Hematopoietic multipotent progenitor cell (in vitro differentiated cells): ENCODE measurements at places on chromosomes 5 and 9. TPM values are rescaled to one million over a fixed set of nuclear protein-coding genes. Genes with fewer than 3 reads are reported as not detected.
A peak's percentile ranks its signal among the peaks of the same experiment; 100 is the strongest.

- DNase-seq: no peak
These were observed 5.7 kb downstream of the QSOX2 start for GRCh38 chr9:136239983-136240330.

GRCh38 chr9:37943345-37944265, 39.7 kb upstream of the SLC25A51 start:
- DNase-seq: no peak

DNA sequence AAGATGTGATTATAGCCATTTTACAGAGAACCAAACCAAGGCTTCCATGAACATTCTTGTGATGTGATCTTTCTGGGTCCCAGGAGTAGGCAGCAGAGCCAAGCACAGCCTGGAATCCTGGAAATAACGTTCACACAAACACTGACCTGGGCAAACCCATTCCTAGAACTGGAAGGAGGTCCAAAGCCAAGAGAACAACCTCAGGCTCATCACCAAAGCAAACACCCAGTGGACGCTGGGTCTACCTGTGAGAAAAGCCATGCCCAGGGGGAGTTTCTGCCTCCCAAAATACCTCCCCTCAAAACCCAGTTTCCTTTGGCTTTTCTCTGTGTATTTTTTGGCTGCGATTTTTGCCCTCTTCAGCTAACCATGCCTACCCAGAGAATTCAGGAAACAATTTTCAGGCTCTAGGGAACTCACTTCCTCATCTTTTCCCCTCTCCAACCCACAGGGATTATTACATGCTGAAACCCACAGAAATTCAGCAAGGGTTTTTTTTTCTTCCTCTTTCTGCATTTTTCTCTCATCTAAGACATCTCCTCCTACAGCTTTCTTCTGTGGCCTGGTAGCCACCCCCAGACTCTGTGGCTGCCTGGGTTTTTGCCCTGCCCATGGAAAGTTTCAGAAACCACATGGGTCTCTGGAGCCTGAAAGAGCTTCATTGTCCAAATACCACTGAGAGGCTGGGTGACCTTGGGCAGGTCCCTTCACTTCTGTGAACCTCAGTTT, 75.0 kb downstream of the TNC start:
- DNase-seq: no peak

DNA sequence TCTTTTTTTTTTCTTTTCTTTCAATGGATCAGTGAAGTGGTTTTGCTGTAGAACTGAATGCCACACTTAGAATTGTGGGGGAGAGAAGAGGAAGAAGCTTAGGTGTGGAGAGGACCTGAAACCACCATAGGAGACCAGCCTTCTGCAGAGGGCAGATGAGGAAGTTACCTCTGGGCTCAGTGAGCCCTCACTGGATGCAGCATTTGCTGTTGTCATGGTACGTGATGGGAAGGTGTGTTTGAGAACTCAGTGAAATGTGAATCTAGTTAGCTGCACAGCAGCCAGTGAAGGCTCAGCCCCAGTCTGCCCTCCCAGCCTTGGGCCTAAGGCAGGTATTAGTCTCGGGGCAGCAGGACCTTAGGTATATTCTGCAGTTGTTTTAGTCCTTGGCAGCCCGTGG, 17.5 kb downstream of the CYFIP2 start:
- peak; percentile 64 for DNase-seq

DNA sequence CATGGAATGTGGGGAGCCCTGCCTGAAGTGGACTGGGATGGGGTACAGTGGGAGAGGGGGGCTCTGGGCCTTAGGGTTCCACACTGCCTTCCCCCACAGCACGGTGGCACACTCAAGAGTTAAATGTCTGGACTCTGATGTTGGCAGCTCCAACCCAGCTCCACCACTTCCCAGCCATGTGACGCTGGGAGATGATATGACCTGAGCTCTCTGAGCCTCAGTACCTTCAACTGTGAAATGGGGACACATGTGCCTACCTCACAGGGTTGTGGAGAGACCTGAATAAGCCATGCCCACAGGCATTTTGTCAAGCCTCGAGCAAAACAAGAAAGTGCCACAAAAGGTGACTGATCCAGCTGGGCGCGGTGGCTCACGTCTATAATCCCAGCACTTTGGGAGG, 3.4 kb upstream of the PDGFRB start:
- no peak for DNase-seq

GRCh38 chr9:77714077-77714549, 66.0 kb upstream of the GNA14 start:
- DNase-seq: no peak

DNA sequence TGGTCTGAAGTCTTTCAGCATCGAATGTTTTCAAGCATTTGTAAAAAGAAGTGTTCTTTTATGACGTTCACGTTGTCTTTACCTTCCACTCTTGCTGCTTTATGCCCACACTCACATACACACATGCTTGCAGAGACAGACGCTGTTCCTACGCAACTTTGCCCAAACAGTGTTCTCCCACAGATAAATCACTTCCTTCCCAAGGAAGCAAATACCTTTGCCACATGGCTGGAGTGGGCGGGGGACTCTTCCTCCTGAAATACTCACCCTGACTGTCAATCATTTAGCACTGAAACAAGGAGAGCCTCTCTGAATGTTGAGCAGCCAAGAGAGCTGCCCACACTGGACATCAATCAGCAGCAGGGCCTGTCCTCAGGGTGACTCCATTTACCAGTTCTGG, 22.4 kb upstream of the ASTN2 start:
- DNase-seq: no peak

- DNase-seq: no peak
These were observed 363.8 kb downstream of the LRRC70 start for GRCh38 chr5:62942384-62942783.

DNA sequence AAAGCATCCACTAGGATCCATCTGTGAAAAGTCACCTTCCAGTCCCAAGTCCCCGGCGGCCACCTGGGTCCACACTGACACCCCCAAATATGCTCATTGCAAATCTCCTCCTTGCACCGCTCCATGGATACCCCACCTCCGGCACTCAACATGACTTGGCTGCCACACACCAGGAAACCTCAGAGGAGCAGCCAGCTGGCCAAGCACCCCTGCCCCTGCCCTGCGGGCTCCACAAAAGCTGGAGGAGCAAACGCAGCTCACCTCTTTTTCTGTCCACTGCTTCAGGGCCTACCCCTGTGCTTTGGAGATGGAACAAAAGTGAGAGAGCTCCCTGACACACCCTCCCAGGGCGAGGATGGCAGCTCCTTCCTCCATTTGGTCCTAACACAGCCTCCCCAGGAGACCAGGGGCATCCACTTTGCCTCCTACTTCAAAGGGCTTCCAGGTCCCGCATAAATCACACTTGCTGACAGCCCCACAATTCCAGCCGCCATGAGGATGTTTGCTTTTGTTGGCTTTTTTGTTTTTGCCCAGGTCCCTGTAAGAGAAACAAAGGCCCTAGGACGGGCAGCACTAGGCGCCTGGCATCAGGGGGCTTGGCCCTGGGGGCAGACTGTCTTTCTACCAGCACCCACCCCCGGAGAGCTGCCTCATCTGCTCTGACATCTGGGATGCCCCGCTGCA, 14.8 kb downstream of the ROR2 start:
- no peak for DNase-seq

- DNase-seq: peak; percentile 57
These were observed 136.3 kb upstream of the RASEF start for GRCh38 chr9:83199240-83199639.

- DNase-seq: no peak
These were observed 409.4 kb upstream of the PTGER4 start for GRCh38 chr5:40270274-40270845.

GRCh38 chr5:38543074-38543473, 13.4 kb downstream of the LIFR start:
- no peak for DNase-seq

DNA sequence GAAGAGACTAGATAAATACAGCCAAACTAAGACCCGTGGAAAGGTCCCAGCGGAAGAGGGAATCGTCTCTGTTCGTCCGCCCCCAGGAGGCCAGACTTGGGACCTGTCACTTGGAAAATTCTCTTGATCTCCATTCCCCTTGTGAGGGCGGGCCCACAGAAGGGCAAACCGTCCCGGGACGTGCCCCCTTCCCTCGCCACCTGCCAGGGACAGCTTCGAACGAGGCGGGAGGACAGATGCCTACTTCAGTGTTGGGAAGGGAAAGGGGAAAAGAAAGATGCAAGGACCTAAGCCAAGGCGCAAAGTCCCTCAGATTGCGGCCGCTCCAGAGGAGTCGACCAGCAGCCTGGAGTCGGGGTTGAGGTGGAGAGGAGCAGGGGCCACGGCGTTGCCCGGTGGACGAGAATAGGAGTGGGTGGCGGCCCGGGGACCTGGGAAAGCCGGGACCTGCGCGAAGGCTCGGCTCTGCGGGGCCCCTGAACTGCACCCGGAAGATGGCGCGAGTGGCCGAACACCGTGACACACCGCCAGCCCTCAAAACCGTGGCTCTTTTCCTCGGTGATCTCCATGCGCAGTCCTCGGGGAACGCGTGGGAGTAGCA, 4.4 kb upstream of the EBF1 start:
- DNase-seq: no peak

GRCh38 chr9:20526500-20527319, 95.6 kb downstream of the MLLT3 start:
- DNase-seq: no peak

DNA sequence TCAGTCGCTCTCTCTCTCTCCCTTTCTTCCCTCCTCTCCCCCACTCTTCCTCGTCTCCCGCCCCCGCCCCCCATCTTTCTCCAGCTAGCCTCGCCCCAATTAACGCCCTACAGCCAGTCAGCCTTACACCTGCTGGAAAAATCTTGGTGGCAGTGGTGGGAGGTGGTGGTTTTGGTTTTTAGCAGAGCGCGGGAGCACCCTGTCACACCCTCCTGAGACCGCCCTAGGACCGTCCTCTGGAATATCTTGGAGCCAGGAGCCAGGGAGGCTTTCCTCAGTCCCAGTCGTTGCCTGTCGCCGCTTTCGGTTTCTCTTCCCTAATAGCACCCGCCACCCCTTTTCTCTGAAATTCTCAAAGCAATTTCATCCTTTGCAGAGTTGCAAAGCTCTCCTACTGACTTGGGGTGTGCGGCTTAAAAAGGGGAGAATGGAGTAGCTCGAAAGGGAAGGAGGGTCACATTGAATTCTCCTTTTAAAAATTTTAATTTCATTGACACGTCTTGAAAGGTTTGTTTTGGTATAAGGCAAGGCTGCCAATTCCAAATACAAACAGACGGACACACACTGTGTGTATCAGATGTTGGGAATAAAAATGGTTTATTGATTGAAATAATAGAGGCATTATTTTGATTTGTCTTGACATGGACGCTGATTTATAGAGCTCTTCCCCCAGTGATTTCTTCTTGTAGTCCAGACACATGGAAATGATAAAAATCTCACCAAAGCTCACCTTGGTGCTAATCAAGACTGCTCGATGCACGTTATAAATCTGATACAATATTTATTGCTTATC, 301.3 kb downstream of the PARP8 start:
- DNase-seq: peak; percentile 48

GRCh38 chr5:76818844-76819831, at the start of gene F2RL1:
TSS of gene F2RL1 (plus strand) at chr5:76819030. CDS start at chr5:76819183, 153 bp downstream.
- DNase-seq: peak; percentile 53

- peak; percentile 47 for DNase-seq
These were observed 91.3 kb upstream of the GPBP1 start for GRCh38 chr5:57082441-57083067.

DNA sequence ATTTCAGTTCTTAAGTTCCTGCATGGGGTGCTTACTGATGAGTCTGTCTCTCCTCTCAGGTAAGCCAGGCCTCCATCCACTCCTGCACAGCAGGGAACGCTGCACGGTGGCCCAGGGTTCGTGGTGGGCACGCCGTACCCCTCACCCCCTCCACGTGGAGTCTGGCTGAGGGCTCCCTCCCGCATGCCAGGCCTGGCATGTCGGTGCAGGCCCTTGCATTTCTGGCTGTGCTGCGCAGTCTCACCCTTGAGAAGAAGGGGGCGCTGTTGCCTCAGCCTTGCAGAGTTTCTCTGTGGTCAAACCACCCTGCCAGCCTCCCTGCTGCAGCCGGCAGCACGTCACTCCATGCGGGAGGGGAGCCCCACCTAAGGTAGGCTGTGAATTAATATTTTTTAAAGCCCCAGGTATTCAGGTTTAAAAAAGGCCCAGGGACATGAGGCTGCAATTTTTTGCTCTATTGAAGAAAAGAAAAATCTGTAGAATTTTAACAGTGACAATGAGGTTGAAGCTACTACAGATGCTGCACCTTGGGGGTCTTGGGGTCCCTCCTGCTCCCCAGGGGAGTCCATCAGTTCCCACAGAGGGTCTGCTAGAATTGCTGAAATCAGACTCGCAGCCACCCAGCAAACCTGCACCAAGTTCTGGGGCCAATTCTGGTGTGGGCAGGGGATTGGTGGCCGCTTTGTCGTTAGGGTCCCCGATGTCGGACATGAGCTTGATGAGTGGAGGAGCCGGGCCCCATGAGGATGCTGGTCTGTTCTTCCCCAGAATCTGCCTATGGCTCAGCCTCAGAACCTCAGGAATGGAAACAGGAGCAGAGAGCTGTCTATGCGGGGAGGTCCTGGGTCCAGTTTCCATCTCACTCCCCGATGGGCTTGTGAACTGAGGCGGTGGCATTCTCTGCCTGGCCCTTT, 52.6 kb downstream of the TENT4A start:
- no peak for DNase-seq

DNA sequence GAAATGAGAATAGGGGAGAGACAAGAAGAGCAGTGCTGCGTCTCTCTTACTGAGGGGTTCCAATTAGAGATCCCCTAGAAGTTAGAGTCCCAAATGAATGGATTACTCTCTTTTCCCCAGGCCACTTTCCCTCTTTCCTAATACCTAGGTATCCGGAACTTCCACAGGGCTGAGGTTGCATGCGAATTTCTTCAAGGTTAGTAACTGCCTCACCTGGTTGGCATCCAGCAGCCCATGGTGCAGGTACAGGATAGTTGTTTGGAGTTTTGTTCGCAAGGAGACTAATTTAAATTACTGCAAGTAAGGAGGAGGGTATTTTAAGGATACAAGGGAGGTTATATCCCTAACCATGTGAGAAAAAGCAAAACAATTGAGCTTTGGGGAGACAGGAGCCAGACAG, 52.4 kb upstream of the JAK2 start:
- DNase-seq: no peak

DNA sequence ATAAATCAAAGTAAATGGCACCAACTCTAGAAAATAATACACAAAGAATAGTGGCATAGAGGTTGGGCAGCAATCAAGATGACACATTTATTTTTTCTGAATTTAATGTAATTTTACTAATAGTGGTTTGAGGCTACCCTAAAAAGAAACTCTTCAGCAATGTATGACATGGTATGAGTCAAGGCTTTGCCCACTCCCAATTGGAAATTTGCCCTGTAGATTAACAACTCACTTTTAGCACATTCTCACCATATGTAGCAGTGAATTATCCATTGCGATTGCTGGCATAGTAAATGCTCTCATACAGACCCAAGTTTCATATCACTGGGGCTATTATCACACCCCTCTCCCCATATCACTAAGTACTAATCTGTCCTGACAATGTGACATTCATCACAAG, 832.1 kb upstream of the ZNF608 start:
- no peak for DNase-seq

- no peak for DNase-seq
These were observed 188.6 kb downstream of the CYLC2 start for GRCh38 chr9:103183701-103184171.

GRCh38 chr9:121992571-121993212, 100.4 kb downstream of the TTLL11 start:
- DNase-seq: peak; percentile 81

GRCh38 chr5:179762079-179762780, 29.6 kb downstream of the MAML1 start:
- peak; percentile 33 for DNase-seq

MTAP gene
- total RNA-seq: 14.0 TPM

SPOCK1 gene
- total RNA-seq: under 0.01 TPM

GRXCR2 gene
- total RNA-seq: not detected

FSD1L gene
- total RNA-seq: 1.6 TPM

OTULINL gene
- 1.9 TPM for total RNA-seq

CHSY3 gene
- total RNA-seq: 0.27 TPM
